Karpas-422 (cell line): ENCODE measurements at places on chromosomes 3 and 15.
A peak's percentile ranks its signal among the peaks of the same experiment; 100 is the strongest.

DNA sequence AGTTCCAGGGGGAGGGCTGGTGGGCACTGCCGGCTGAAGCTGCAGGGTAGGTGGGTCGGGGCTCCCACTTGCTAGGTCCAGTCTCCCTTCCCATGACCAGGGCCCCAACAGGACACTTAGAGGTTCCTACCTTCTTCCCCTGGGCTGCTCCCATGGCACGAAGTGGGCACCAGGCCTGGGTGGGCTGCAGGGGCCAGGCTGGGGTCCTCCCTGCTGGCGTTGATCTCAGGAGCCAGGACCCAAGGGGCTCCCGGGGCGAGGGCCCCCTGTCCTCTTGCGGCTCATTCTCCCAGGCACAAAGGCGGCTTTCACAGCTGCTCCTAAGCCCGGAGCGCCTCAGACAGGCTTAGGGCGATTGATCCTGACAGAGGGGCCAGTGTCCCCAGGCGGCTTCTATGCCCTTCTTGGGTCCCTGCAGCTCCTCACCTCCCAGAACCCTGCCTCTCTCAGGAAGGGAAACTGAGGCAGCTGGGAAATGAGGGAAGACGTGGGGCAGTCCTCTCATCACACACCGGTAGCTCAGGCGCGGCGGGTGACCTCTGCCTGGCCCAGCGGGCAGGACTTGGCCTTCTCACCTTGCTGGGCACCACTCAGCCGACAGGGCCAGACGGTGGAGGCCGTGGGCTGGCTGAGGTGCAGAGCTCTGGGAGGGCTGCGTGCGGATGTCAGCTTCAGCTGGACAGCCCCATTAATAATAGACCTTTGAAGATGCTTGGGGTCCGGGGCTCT is 39.6 kb downstream of the FAM3D start:
- no peak for DNase-seq
- H3K27me3 ChIP-seq: no peaks in the 10 kb centered on the region
- H3K36me3 ChIP-seq: no peaks in the 10 kb centered on the region
- no peak overlapping the region for H3K27ac ChIP-seq
- no peak overlapping the region for H3K4me3 ChIP-seq

DNA sequence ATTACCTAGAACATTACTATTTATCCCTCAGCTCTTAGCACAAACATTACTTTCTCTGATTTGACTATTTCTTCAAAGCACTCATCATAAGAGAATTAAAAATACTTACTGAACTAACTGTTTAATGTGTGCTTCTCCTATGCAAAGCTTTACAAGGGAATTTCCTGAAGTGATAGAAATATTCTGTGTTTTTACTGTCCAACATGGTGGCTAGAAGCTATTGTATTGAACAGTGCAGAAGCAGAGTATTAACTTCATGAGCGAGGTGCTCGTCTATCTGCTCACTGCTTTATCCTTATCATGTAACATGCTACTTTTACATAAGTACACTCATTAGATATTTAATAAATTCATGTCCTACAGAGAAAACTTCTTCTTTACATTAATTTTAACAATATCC is 239.1 kb downstream of the ISL2 start:
- no peak for DNase-seq
- H3K27ac ChIP-seq: no peak overlapping the region
- H3K27me3 ChIP-seq: no peaks in the 10 kb centered on the region
- H3K36me3 ChIP-seq: no peaks in the 10 kb centered on the region
- H3K4me3 ChIP-seq: no peak overlapping the region
- no peaks in the 10 kb centered on the region for H3K4me1 ChIP-seq

DNA sequence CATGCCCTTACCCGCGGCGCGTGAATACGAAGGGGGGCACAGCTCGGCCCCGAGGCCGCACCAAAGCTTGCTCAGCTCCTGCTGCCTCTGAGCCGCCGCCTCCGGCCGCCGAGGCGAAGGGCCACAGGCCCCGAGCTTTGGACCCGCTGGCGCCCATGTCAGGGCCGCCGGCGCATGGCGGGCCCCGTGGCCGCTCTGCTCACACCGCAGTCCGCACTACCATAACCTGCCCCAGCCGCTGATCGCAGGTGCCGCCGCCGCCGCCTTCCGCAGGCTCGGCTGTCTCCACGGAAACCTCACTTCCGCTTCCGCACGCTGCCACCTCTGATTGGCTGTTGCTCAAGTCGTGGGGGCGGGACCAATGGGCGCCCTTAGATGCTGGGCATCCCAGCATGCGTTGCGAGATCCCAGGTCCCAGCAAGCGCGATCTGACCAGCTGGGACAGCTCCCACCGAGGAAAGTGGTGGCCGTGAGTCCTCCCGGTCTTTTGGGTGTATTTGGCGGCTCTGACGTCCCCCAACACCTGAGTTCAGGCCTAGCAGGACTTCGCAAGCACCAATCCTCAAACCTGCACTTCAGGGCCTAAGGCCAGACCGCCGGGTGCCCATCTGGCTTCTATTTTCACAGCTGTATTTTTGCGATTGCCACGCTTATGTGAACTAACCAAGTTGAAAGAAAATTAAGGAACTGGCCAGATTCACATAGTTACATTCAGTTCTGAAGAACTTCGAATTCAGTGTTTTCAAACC is at the start of gene TUSC2:
Gene TUSC2 (minus strand): TSS at position 281 of the 749 bp plus-strand sequence. CDS start 124 bp downstream, at position 157.
- DNase-seq: peak; percentile 99
- peak within 1 kb of the TSS; percentile 94 for H3K4me3 ChIP-seq
- H3K27me3 ChIP-seq: no peaks in the 10 kb centered on the region
- H3K4me1 ChIP-seq: peaks cover 39% of the 10 kb centered on the region

DNA sequence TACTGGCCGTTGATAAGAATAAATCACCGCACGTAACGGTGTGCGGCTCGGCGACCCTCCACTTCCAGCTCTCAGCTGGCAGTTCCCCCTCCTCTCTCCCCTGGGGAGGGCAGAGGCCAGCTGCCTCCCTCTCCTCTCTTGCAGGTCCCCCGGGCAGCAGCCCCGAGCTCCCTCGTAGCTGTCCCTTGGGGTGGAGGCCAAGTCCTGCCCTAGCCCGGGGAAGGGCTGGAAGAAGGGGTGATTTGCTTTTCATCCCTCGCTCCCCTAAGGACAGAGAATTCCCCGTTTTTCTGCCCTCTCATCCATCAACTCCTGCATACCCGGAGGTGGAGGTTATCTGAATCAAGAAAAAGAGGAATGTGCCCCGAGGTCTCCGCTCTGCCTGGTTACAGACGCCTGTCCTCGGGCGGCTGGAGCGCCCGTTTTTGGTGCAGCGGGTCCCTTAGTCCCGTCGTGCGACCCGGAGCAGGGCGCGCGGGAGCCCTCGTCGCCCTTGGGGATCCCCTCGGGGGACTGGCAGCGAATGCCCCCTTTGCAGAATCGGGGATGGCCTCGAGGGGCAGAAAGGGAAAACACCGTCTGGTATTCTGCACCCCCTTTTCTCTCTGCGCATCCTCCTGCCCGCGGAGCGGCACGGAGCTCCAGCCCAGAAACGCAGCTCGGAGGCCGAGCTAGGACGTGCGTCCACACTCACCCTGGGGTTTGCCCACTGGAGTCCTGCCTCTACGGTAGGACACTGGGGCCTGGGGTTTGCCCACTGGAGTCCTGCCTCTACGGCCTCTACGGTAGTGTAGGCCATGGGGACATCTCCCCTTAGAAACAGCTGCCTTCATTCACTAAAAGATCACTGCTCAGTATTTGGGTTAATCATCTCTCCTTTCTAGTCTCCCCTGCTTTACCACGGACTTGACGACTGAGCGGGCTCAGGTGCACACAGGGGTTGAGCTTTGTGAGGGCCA is 2.2 kb downstream of the PTPRG start:
- no peak overlapping the region for H3K27ac ChIP-seq
- no peak for DNase-seq
- no peaks in the 10 kb centered on the region for H3K36me3 ChIP-seq
- no peak overlapping the region for H3K4me3 ChIP-seq
- H3K4me1 ChIP-seq: no peaks in the 10 kb centered on the region

- no peaks in the 10 kb centered on the region for H3K27me3 ChIP-seq
- no peaks in the 10 kb centered on the region for H3K36me3 ChIP-seq
- no peak overlapping the region for H3K4me3 ChIP-seq
- DNase-seq: no peak
Measured at GRCh38 chr3:112004187-112004586, 5.5 kb downstream of the TAGLN3 start.

- no peaks in the 10 kb centered on the region for H3K4me1 ChIP-seq
- no peak overlapping the region for H3K27ac ChIP-seq
- no peaks in the 10 kb centered on the region for H3K36me3 ChIP-seq
- H3K27me3 ChIP-seq: no peaks in the 10 kb centered on the region
Measured at GRCh38 chr15:59491062-59491461, 53.1 kb downstream of the FAM81A start.

DNA sequence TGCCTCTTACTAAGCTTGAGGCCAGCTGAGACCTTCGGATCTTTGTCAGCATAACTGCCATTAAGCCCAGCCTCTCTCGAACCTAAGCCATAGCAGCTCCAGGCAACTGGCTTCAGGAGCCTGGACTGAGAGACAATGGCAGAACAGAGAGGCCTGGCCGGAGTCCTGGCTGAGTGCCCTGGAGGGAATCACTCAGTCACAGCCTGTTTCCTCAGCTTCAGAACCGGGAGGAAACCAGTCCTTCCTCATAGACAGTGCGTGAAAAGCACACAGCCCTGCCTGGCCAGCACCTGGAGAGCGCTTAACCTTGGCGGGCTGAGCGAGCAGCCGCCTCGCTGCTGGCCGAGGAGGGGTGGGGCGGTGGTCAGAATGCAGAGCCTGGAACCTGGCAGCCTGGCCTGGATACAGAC is 21.6 kb downstream of the RNU5B-1 start:
- no peak overlapping the region for H3K4me3 ChIP-seq
- H3K36me3 ChIP-seq: no peaks in the 10 kb centered on the region
- no peaks in the 10 kb centered on the region for H3K27me3 ChIP-seq
- H3K27ac ChIP-seq: no peak overlapping the region
- peaks cover 12% of the 10 kb centered on the region for H3K4me1 ChIP-seq

DNA sequence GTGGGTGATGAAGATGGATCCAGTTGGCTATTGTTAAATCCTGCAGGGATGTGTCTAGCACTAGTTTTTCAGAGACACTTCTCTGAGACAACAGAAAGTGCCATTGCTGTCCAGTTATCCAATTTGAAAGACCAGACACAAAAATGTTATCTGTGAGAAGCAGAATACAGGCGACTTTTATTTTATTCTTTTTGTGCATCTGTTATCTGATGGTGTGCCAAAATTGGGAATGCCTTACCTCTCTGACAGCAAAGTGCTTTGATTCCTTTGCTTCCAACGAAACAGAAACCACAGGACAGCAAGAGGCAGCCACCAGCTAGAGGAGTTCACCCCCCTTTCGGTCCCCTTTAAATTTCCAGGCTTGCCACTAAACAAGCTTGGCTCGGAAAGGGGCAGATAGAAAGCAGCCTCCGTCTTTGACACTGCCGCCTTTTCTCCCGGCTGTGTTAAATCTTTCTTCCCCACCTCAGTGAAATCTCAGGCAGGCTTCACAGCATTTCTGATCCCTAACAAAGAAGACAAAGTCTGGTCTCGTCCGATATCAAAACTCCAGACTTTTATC is 17.7 kb upstream of the PRR20G start:
- no peak for DNase-seq
- no peak overlapping the region for H3K4me3 ChIP-seq
- no peaks in the 10 kb centered on the region for H3K4me1 ChIP-seq

DNA sequence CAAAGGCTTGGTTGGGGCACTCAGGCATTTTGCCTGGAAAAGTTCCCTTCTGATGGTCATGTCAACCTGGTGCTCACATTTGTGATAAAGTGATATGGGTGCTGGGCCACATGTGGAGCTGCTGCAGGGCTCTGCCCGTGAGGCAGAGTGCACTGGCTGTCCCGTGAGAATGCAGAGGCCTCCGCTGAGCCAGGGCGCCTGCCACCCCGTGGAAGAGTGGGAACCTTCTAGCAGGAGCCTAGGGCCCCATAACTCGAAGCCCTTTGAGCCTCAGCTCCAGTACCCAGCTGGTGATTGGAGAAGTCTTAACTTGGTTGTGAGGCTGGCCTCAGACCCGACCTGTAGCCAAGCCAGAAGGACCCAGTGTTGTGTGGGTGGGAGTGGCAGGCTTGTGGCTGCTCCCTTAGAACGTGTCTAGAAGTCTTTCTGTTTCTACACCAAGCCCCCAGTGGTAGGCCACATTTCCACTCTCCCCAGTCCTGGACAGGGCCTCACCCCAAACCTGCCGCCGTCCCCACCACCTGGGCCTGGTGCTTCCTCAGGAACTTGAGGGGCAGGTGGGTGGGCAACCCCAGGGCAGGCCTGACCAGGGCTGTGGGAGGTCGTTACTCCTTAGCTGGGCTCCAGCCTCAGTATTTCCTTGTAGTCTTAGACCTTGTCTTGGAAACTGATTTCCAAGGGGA is 19.7 kb downstream of the SEC61A1 start:
- no peaks in the 10 kb centered on the region for H3K27me3 ChIP-seq
- DNase-seq: no peak
- H3K4me3 ChIP-seq: no peak overlapping the region
- no peaks in the 10 kb centered on the region for H3K4me1 ChIP-seq

DNA sequence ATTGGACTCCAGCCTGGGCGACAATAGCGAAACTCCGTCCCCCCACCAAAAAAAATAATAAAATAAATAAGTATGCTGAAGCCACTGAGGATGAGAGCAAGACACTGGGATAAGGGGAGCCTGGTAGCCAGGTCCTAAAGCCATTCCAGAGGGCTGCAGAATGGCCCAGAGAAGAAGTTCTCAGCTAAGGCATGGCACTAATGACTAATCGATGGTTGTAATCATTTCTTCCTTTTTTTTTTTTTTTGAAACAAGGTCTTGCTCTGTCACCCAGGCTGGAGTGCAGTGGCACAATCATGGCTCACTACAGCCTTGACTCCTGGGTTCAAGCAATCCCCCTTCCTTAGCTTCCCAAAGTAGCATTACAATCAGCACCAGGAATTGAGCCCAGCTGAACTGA is 25.6 kb upstream of the ZNF774 start:
- no peak for DNase-seq
- no peaks in the 10 kb centered on the region for H3K4me1 ChIP-seq
- H3K4me3 ChIP-seq: no peak overlapping the region
- no peak overlapping the region for H3K27ac ChIP-seq
- H3K27me3 ChIP-seq: no peaks in the 10 kb centered on the region

GRCh38 chr3:185709251-185709955 is 115.4 kb downstream of the IGF2BP2 start:
- H3K4me1 ChIP-seq: no peaks in the 10 kb centered on the region
- no peak for DNase-seq
- H3K36me3 ChIP-seq: no peaks in the 10 kb centered on the region
- H3K27ac ChIP-seq: no peak overlapping the region

GRCh38 chr3:59027607-59028006 is 22.2 kb downstream of the CFAP20DC start:
- no peak overlapping the region for H3K4me3 ChIP-seq
- DNase-seq: no peak
- no peaks in the 10 kb centered on the region for H3K36me3 ChIP-seq
- H3K27me3 ChIP-seq: 0 out of 2 replicates have a peak, but pooled peaks cover 3% of the 10 kb centered on the region
- H3K4me1 ChIP-seq: no peaks in the 10 kb centered on the region

GRCh38 chr3:149343951-149344350 is 10.5 kb upstream of the TM4SF18 start:
- H3K27ac ChIP-seq: no peak overlapping the region
- H3K4me1 ChIP-seq: no peaks in the 10 kb centered on the region
- DNase-seq: peak; percentile 59
- no peak overlapping the region for H3K4me3 ChIP-seq
- H3K36me3 ChIP-seq: no peaks in the 10 kb centered on the region
- no peaks in the 10 kb centered on the region for H3K27me3 ChIP-seq
